ENCODE measurements at places on chromosomes 1 and 21.

DNA sequence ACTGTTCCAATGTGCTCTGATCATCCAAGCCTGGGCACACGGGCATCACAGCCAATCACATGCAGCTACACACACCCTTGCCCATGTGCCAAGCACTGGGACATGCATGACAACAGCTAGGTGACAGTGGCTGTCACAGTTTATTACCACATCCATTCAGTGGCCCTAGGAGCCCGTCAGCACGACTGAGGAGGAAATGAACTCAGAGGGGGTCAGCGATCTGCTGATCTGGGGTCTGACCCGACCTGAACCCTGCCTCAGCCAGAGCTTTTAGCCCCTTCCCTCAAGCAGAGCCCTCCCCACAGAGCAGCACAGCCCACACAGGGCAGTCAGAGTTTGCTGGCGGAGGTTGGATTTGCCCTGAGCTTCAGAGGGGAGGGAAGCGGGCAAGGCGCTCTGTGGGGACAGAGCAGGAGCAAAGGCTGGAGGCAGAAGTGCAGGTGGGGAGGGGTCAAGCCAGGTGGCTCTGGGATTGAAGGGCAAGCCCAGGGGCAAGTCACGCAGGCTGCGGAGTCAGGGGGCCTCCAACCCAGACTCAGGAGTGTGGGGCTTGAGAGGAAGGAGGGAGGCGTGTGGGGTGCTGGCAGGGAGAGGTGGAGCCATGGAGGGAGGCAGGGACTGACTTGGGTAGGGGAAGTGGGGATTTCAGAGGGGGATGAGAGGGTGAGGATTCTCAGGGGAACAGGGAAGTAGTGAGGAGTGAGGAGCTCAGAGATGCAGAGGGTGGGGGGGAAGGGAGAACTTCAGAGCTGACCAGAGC lies 10.4 kb downstream of the SH3BGRL3 start:
- no peak for DNase-seq

GRCh38 chr1:93448292-93448982 lies 519 bp downstream of the FNBP1L start:
- peak; percentile 35 for DNase-seq

DNA sequence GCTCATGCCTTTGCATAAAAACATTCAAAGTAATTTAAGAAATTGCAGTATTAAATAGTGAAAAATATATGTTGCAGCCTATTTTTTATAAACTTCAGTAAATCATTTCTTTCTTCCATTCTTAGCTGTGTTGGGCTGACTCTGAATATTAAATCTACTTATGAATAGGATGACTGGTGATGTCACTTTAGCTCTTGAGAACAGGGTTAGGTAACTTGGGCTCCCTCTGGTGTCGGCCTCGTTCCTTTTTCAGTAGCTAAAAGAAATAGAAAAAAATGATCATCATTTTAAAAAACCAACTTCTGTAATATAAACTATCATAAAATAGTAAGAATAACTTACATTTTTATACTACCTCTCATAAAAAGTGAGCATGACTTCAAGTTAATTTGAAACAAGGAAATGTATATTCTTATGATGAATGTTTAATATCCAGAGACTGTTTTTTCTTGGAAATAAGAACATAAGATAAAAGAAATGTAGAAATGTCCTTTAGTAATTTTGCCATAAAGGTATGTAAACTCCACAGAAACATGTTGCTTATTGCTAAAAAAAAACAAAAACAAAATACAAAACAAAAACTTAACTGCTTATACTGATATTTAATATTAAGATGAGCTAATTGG lies 26.8 kb upstream of the NCAM2 start:
- peak; percentile 10 for DNase-seq

DNA sequence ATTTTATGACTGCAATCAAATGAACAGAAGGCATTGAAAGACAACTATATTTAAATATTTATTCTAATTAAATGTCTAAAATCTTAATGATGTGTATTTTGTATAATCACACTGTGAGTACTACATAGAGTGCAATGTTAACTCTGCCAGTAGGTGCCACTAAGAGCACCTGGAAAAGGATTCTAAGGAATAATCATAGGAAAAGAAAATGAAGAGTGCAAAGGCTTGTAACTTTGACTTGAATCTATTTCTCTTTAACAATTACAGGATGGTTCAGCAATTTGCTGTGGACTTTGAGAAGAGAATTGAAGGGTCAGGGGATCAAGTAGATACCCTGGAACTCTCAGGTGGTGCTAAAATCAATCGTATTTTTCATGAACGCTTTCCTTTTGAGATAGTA lies 200.4 kb downstream of the DNM3 start:
- DNase-seq, result peak; percentile 40

GRCh38 chr1:201888282-201889089 lies at the start of gene SHISA4:
TSS of gene SHISA4 (plus strand) at chr1:201888898. CDS start at chr1:201888995, 97 bp downstream.
- DNase-seq, result peak; percentile 90

GRCh38 chr21:25556091-25556490 lies 51.2 kb downstream of the MRPL39 start:
- no peak for DNase-seq

DNA sequence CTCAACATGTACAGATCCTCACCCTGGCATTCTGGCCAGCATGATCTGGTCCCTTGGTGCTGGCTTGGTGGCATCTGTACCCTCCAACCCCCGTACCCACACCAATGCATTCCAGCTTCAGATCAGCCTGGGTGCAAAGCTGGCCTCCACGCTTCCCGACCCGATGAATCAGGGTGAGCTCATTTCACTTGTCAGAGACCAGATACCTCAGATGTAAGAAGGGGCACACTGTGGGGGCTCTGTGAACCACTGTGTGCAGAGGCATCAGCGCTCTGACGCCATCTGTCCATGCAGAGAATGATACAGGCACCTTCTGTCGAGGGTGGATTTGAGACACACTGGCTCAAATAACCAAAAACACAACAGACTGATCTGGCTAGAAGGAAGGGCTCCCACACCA lies 76.6 kb downstream of the DMRTB1 start:
- DNase-seq, result peak; percentile 49

GRCh38 chr1:170634824-170635410 lies 29.0 kb upstream of the PRRX1 start:
- DNase-seq, result no peak

GRCh38 chr1:54439550-54440223 lies 33.5 kb upstream of the SSBP3 start:
- DNase-seq, result peak; percentile 33

- no peak for DNase-seq
These were observed 1.1 kb downstream of the PBX1 start for GRCh38 chr1:164560121-164560541.

DNA sequence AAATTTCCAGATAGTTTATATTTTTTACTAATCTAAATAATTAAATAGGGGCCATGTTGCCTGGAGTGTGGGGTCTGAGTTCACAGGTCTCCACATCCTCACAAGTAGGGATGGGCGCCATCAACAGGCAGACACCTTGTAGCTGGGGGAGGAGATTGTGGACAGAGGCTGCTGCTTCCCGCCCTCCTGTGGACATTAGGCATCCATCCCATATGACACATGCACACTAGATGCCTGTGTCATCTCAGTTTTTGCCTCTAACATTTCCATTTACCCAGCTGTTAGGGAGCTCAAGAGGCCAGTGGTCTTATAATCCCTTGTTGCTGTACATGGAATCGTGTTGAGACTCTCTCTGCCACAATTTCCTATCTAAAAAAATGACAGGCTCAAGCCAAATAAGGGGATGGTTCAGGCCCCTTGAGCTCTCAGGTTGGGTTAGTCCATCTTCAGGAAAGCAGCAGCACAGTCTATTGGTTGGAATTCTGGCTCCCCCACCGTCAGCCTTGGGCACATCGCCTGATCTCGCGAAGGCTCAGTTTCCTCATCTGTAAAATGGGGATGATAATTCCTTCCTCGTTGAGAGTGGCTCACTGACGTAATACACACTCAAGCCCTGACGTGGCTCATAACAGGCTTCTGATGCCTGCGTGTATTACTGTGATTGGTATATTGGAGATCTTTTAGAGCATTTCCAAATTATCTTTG lies 13.6 kb downstream of the LHX4 start:
- no peak for DNase-seq

DNA sequence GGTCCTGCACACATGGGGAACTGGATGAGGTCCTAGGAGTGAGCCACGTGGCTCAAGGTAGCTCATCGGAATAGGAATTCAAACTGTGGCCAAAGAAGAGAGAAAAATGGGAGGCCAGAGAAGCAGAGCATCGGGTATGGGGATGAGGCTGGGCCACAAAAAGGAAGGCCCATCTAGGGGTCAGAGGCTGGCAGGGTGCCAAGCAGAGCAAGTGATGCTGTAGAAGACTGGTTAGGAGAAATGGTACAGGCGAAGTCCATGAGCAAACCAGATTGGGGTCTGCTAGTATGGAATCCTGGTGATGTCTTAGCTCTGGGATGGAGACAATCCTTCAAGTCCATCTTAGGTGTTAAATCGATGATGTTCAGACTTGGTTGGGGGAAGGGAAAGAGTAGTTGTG lies 68.0 kb downstream of the TEX35 start:
- DNase-seq, result no peak

DNA sequence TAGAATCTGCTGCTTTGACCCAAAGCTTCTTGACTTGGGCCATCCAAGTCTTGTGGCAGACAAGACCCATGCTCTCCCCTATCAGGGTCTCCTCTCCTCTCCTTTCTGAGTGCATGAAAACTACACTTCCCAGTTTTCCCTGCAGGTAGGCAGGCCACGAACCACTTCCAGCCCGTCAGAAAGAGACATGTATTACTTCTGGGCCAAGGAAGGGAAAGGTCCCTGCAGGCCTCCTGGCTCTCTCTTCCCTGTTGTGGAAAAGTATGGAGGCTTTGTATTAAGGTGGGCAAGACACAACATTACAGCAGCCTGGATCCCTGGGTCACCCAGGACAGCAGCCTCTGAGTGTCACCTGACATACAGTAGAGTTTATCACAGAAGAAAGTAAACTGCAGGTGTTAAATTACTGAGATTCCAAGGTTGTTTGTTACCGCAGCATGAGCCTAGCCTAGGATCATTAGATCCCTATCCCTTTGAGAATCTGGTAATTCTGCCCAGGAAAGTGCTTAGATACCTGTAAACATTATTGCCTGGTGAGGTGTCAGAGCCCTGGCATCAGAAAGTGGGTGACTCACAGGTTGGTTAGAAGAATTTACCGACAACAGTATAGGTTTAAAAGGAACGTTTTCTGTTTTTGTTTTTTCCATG lies 717.3 kb downstream of the MATN1 start:
- DNase-seq, result no peak

GRCh38 chr1:56777972-56778371 lies 41.2 kb downstream of the FYB2 start:
- no peak for DNase-seq

DNA sequence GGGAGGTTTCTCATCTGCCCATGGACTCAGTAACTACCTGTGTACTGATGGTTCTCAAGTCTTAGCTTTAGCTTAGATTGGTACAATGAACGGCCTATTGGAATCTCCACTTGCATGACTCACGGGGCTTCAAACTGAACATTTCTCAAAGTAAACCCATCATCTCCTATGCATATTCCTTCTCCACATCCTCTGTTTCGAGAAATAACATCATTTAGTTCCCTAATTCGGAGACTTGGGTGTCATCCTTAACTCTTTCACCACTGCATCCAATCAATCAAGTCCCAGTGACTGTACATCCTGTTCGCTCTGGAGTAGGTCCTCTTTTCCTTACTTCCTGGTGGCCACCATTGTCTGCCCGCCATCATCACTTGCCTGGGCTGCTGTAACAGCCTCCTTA lies 55.8 kb downstream of the LGR6 start:
- DNase-seq, result no peak

GRCh38 chr1:232250838-232251237 lies 379.1 kb downstream of the SIPA1L2 start:
- no peak for DNase-seq

- DNase-seq, result peak; percentile 82
These were observed 28.3 kb upstream of the PCBP3 start for GRCh38 chr21:45615145-45615711.

DNA sequence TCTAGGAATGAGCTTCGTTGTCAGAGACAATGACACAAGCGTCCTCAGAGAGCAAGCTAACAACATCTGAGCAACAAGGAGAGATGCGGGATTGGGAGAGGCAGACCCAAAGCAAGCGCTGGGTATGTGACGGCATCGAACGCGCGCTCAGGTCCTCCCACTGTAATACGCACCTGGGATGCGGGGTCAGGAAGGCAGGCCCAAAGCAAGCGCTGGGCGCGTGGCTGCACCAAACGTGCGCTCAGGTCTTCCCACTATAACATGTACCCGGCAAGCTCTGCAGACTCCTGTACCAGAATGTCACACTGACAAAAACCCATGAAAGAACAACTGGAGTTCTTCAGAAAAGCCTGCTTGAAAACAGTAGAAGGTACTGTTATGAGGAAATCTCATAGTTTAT lies 653.8 kb downstream of the SMYD3 start:
- no peak for DNase-seq

- no peak for DNase-seq
These were observed 11.6 kb upstream of the OR2G2 start for GRCh38 chr1:247576514-247576913.

DNA sequence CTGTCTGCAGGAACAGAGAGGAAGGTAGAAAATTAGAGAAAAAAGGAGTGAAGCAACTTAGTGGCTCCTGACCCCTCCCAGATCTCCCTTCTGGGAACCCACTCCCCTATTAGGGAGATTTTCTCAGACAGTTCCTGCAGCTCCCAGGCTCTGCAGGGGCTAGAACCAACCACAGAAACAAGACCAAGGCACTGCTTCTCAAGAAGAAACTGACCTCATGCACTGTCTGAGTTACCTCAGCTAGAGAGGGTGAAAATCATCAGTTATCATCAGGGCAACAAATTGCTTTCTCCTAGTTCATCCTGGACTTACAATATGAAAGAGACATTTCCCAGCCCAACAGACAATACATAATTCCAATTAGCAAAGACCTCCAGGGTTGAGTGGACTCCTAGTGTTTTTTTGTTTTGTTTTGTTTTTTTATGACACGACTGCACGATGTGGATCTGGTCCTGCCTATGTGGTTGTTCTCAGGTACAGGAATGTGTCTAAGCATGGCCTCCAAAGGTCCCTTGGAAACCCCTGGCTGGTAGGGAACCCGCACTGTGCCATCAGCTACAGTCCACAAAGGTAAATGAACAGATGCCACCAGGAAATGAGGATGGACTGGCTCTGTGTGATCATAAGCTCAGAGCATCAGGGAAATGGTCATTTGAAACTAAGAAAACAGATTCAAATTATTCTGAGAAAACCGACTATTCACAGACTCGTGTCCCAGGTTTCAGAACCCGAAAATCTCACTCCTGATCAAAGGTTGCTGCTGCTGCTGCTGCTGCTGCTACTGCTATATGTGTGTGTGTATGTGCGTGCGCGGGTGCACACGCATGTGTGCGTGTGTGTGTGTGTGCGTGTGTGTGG lies 65.3 kb downstream of the LAMC2 start:
- DNase-seq, result no peak

GRCh38 chr1:87785386-87785785 lies 456.7 kb downstream of the LMO4 start:
- no peak for DNase-seq

GRCh38 chr1:244858357-244858756 lies 6.0 kb downstream of the HNRNPU start:
- DNase-seq, result no peak

All from RPMI7951 (cell line).